ENCODE measurements at places on chromosomes 3 and 15.

GRCh38 chr3:135491491-135492205, 473.9 kb upstream of the PPP2R3A start:
- no peak for DNase-seq

- peak; percentile 22 for DNase-seq
These were observed 1.2 kb downstream of the HRH1 start for GRCh38 chr3:11155341-11156025.

- no peak for DNase-seq
These were observed 90.1 kb downstream of the CHST2 start for GRCh38 chr3:143209715-143210059.

DNA sequence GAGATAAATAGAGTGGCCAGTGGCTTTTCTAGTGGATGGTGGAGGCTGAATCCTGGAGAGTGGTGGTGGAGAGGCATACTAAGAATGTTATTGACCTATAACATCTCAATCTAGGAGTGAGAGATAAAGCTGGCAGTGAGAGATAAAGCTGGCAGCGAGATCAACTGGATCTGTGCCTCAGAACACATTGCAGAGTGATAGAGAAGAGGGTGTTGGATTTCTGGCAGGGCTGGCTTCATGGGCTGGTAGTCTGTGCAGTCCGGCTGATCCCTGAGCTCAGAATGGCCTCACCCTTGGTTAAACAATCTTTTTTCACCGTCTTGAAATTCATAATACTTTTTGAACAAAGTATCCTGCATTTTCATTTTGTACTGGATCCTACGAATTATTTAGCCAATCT, 221.2 kb downstream of the NLGN1 start:
- no peak for DNase-seq

DNA sequence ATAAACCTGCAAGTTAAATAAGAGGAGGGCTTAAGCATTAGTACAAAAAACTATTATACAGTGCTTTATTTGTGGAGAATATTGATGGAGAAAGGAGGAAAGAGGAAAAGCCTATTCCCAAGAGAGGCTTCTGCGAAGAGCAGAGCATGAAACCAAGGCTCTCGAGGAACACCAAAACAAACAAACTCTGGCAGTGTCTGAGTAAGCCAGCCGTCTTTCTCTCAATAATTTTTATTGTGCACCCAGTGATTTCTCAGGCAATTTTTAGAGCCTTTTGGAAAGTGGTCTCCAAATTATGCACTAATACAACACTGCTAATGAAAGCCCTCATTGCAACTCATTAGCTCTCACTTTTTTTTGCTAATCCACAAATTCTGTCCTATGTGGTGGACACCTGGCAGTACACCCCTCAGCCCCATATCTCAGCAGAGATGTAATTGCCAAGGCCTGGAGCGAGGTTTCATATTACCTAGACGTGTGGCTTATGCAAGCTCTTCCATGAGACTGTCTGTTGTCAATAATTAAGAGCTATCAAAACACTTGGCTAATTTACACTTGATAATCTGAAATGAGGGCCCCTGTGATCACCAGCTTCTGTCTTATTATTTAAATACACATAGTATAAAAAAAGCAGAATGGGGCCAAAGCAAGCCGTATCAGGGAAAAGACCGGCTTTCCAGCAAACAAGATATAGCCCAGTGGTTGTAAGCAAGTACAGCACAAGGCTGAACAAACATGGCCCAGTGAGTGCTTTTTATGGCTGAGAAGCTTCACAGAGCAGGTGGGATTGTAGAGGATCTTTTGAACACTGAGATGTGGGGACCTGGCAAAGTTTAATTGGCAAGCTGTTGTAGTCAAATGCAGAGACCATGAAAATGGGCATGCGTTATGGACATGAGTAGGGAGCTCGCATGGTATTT, 216.9 kb downstream of the ROBO2 start:
- no peak for DNase-seq

DNA sequence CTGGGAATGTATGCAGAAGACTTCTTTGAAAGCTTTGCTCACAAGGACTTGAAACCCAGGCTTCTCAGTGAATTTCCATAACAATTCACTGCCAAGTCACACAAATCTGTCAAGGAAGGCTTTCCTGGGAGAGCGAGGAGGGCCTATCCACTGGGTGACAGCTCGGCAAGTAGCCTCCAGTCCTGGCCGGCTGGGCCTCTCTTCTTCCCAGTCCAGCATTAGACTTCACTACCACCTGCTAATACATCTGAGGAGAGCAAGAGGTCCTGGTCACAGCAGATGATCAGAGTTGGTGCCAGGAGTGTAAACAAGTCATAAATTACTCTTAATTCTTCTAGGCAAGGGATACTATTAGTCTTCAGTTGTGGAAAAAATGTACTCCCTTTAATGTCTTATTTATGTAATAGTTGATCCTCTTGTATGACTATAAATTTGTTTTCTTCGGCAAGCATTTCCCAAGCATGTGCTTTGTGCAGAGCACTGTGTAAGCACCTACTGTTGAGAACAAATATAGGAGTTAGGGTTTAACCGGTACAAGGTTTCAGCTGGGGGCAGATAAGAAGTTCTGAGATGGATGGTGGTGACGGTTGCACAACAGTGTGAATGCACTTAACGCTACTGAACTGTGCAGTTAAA, 162.9 kb downstream of the VGLL4 start:
- no peak for DNase-seq

DNA sequence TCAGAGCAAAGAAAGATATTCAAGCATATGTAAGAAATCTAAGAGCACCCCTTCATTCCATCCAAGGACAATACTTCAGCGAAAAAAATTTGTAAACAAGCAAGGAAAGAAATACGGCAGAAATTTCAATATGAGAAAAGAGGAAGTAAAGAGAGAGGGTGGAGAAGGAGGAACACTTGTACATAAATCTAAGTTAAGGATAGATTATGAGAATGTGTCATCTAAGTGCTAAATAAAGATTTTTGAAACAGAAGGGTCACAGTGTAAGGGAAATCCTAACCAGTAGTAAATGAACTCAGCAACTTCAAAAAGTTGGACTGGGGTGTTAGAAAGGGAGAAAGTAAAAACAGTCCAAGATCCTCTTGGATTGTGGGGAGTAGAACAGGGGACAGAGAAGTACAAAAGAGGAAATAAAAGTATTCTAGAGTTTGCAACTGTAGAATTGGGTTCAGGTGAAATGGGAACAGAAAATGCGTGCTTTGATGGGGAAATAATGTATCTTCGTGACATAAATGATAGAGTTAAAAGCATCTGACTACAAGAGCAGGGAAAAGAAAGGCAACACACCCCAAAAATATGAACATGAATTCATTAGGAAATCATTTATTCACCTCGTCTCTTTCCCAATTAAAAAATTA, 68.5 kb upstream of the ATP13A5 start:
- DNase-seq, result no peak

DNA sequence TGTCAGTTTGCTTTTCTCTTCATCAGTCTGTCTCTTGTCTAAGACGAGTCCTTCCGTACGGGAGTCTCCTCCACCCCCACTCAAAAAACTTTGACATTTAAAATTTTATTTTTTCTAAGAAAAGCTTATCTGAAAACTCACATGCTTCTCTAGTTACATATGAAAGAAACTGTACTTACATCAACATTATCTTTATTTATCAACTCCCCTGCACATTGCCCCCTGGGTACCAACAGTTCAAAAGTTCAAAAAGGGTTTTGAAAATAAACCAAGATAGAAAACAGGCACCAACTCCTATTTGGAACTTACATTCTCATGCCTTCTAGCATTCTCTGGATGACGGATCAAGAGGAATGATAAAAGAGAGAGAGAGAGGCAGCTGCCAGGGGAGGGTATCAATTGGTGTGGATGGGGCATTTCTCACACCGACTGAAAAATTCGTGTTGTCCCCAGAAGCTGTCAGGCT, 182.5 kb downstream of the FOXP1 start:
- DNase-seq, result no peak

DNA sequence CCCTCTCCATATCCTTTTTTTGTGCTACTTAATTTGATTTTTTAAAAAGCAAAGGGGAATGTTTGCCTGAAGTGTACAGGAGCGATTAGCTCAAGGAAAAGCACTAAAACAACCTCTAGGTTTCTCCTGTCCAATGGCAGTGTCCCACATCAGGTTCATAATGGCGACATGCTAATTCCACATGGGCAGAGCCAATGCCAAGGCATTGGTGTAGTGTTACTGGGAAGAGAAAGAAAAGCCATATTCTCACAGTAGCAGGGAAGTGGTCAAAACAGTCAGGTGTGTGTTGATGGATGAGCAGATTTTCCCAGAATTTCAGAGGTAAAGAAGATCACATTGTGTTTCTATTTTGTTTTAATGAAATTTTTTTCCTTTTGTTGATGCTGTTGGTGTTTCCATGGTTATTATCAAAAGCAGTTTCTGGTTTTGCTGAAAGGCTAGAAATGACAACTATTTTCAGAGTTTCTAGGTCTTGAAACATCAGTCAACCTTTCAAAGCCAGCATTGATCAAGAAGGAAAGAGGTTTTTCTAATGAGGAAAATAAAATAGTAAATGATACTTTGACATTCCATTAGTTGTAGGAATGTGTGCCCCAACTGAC, 65.2 kb downstream of the FNDC3B start:
- no peak for DNase-seq

- no peak for DNase-seq
These were observed 81.8 kb upstream of the SKOR1 start for GRCh38 chr15:67743558-67743957.

- no peak for DNase-seq
These were observed 37.1 kb downstream of the QTRT2 start for GRCh38 chr3:114093596-114093995.

GRCh38 chr3:187077537-187077936, 61.8 kb downstream of the RPL39L start:
- no peak for DNase-seq

- DNase-seq, result no peak
These were observed 79.8 kb upstream of the SLC6A1 start for GRCh38 chr3:10912786-10913185.

GRCh38 chr3:48463703-48464102, 17.2 kb downstream of the ATRIP start:
- no peak for DNase-seq

DNA sequence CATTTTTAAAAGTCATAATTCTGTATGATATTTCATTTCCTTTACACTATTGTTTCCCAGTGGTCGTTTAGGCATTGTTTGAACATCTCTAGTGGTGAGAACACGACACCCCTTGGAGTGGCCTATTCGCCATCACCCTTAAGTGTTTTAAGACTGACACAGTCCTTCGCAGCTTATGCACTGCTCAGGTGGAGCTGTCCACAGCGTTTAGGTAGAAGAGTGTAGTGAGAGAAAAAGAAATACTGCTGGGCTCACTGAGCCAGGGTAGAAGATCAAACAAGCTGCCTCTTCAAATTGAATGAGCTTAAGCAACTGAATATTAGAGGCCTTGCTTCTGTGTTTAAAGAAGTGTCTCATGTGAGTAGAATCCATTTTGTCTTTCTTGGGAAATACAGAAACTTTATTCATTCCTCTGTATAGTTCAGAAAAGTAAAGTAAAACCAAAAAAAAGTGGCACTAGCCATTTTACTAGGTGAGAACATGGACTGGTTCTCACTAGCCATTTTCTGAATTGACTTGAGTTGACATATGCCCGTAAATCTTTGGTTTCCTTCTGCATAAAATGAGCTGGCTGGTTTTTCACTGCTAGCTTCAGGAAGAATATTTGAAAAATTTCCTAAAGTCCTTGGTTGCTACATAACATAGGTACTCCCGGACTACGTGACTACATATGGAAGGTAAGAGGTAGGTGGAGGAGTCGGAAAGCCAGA, 155.9 kb downstream of the P3H2 start:
- DNase-seq, result no peak

DNA sequence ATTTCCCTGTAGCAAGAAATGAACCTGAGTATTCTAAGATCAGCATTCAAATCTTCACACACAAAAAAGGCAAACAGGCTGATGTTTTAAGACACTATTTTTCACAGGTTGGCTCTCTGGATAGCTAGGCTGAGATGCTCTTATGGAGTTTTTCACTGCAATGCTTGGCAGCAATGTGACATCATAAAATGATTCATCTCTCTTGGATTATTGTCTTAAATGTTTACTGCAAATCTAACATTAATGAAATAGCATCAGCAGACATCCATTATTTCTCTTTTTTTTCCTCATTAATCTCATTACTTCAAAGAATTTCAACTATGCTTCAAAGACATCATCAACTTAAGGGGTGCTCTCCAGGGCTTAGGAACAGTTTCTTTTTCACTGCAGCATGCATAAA, 23.6 kb upstream of the SSUH2 start:
- no peak for DNase-seq

GRCh38 chr3:126987596-126987995, 4.7 kb downstream of the PLXNA1 start:
- no peak for DNase-seq

DNA sequence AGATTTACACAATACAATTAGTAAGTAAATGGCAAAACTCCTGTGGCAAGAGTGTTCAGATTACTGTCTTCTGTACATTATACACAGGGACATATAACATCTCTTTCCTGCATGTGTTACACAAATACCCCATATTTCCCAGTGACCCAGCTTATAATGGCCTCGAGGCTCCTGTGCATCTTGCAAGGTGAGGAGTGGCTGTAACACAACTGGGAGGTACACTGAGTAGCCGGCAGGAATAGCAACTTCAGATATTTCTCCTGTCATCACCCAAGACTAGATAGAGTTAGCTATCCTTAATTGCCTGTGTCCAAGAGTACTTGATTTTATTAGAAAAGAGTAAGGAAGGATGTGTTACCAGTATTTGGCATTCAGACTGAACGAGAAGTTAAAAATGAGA, 5.6 kb downstream of the GMPS start:
- DNase-seq, result no peak

- DNase-seq, result no peak
These were observed 258.4 kb downstream of the GBE1 start for GRCh38 chr3:81503026-81503425.

DNA sequence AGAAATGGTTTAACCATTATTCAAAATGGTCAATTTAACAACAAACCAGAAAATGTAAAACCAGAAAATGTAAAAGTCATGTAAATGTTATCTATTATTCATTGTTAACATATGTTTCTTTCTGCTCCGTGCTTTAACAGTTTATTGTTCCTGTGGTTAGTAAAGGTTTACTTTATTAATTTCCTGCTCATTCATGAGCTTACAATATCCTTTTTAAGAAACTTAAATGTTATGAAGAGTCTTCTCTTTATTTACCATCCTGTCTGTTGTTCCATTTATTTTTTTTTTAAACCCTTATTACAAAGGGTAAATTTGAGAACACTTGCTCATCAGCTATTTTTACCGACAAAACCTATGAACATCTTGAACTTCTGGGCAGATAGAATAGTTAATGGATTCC, 148.1 kb downstream of the GHSR start:
- DNase-seq, result no peak

- DNase-seq, result no peak
These were observed 24.8 kb upstream of the MEIS2 start for GRCh38 chr15:37125143-37125542.

DNA sequence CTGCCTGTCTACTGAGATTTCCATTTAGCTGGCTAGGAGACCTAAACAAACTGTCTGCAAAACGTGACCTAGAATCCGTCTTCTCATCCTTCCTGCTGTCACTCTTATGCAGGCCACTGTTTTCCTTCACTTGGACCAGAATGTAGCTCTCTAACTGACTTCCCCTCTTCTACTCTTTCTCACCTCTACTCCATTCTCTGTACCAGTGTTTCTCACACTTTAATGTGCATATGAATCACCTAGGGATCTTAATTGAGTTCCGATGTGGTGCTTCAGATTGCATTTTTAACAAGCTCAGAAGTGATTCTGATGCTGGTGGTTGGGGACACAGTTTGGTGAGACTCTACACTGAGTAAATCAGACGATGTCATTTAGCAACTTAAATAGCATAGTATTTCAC, 1.6 kb upstream of the GBE1 start:
- no peak for DNase-seq

GRCh38 chr15:58249646-58250312, 111.6 kb downstream of the AQP9 start:
- no peak for DNase-seq

- no peak for DNase-seq
These were observed 211.1 kb upstream of the STT3B start for GRCh38 chr3:31321620-31322019.
